ENCODE measurements at places on chromosomes 11 and 22.

DNA sequence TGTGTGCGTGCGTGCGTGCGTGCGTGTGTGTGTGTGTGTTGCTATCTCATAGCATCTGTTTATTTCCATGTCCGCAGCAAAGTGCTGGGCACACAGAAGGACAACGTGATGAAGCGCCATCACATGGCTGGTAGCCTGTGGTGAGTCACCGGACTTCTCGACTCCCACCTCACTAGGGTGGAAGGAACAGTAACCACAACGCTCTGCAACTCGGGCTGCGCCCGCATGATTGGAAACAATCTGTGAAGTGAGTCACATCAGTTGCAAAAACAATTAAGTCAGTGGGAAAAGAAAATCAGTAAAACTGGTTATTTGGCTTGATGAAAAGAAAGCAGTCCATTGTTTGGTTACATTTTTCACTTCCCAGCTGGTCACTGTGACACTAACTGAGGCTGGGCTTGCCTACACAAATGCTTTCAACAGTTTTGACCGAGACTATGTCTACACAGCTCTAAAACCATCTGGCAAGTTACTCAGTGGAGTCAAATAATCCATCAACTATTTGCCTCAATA is 437.3 kb upstream of the CADM1 start:
- peaks cover 4% of the 10 kb centered on the region for H3K4me1 ChIP-seq
- peak overlapping the region; percentile 15 for H3K27ac ChIP-seq
- no peaks in the 10 kb centered on the region for H3K36me3 ChIP-seq
- peaks cover 37% of the 10 kb centered on the region for H3K27me3 ChIP-seq
- DNase-seq: no peak

DNA sequence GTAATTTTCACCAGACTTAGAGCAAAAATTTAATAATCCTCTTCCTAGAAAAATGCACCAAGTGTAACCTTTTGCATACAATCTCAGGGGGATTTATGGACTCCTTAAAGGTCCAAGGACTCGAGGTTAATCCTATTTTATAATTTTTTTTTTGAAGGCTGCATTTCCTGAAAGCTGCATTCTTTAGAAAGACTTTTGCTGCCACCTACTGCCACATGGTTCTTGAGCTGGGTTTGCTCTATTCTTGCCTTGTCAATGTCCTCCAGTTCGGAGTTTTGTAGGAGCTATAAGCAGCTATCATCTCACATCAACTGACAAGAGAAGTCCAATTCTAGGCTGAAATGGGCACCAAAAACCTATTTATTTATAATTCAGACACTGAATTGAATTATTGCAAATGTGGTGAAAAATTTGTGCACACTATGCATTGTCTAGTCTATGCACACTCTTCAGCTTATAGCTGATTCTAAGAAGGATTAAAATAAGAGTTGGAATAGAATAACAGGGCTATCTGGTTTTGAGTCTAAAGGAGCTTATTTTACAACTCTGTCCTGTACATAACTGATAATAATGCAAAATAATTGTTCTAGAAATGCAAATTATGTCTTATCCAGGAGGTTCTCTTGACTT is 31.3 kb downstream of the TRAF6 start:
- no peaks in the 10 kb centered on the region for H3K27me3 ChIP-seq
- peaks cover 6% of the 10 kb centered on the region for H3K4me1 ChIP-seq
- no peak for DNase-seq
- H3K4me3 ChIP-seq: no peak overlapping the region
- H3K27ac ChIP-seq: no peak overlapping the region

- peaks cover 14% of the 10 kb centered on the region for H3K27me3 ChIP-seq
- no peaks in the 10 kb centered on the region for H3K36me3 ChIP-seq
These were observed 514.7 kb upstream of the CHORDC1 start for GRCh38 chr11:90737444-90738050.

- no peak for DNase-seq
- no peak overlapping the region for H3K4me3 ChIP-seq
- no peaks in the 10 kb centered on the region for H3K27me3 ChIP-seq
- no peak overlapping the region for H3K27ac ChIP-seq
- peaks cover 3% of the 10 kb centered on the region for H3K36me3 ChIP-seq
- H3K4me1 ChIP-seq: peaks cover 4% of the 10 kb centered on the region
These were observed 31.1 kb downstream of the ACER3 start for GRCh38 chr11:76891793-76892192.

Measured in type B pancreatic cell (in vitro differentiated cells).